HFF-Myc (cell line): ENCODE measurements at places on chromosomes 11 and 22.

DNA sequence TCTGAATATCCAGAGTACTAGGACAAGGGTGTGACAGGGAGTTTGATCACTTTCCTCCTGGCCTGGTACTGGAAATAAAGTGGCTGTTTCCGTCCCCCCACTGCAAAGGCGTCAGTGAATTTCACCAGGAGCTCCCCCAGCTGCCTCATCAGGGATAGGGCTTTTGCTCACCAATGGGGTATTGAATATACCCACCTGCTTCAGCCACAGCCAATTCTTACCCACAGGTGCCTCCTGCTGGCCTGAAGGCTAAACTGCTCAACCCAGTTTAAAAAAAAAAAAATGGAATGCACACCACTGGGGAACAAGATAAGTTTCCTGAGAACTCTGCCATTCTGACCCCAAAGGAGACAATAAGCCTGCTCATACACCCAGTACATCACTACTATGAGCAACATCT is 65.3 kb upstream of the MS4A8 start:
- no peak for DNase-seq

GRCh38 chr11:24594401-24594800 is 97.5 kb downstream of the LUZP2 start:
- DNase-seq, result no peak

DNA sequence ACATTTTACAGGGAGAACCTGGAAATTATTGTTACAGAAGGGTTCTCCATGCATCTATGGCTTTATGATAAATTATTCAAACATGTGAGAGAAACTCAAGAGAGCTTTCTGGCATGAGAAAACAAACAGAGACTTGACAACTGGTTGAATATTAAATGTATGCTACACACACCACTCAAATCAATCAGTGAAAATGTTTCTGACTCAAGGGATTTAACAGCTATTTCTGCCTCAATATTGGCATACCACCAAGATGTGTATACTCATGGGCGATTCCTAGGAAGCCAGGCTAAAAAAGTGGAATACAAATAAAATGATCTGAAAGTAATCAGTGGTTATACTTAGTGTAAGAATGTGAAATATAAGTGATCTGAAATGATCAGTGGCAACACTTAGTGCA is 15.8 kb upstream of the OR51T1 start:
- no peak for DNase-seq

GRCh38 chr11:71485063-71485399 is 32.0 kb downstream of the NADSYN1 start:
- DNase-seq, result no peak

GRCh38 chr11:44701276-44701675 is 25.5 kb upstream of the TSPAN18 start:
- no peak for DNase-seq

DNA sequence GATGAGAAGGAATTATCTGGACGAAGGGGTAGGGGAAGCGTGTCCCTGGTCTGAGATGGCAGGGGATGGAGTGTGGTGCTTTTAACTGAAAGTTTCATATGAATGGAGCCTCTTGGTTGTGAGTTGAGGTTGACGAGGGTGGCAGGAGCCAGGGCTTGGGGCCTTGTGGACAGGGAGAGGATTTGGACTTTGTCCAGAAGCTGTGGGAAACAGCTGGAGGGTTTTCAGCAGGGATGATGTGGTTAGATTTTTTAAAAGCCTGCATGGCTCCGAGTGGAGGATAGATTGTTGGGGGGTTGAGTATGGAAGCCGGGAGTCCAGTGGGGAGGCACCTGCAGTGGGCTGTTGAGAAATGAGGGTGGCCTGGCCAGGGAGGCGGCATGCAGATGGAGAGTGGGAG is 24.8 kb downstream of the MYO7A start:
- no peak for DNase-seq
